ENCODE measurements at places on chromosomes 11 and 22.
A peak's percentile ranks its signal among the peaks of the same experiment; 100 is the strongest.

DNA sequence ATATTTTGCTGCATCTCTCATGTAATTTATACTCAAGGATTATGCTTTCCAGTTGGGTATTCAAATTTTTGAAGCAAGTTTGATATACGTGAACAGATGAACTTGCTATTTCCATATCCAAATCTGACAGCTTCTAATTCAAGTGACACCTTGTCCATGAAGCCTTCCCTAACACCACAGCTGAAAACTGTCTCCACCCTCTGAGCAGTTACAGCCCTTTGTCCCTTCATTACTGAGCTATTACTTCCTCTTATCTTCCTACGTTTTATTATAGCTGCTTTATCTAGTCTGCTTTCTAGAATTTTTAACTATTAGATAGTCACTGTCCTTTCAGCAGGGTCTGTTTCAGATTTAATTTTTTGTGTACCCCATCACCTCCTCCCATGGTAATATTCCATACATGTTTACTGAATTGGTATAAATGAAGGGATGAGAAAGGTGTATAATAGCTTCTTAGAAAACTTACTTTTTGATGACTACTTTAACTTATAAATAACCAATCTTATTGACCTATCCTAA is 13.3 kb upstream of the PRSS23 start:
- DNase-seq = no peak

GRCh38 chr11:60915248-60915914 is 1.4 kb downstream of the TMEM109 start:
- no peak for DNase-seq

- no peak for DNase-seq
Measured at GRCh38 chr11:17876827-17877226, 136.0 kb downstream of the SERGEF start.

DNA sequence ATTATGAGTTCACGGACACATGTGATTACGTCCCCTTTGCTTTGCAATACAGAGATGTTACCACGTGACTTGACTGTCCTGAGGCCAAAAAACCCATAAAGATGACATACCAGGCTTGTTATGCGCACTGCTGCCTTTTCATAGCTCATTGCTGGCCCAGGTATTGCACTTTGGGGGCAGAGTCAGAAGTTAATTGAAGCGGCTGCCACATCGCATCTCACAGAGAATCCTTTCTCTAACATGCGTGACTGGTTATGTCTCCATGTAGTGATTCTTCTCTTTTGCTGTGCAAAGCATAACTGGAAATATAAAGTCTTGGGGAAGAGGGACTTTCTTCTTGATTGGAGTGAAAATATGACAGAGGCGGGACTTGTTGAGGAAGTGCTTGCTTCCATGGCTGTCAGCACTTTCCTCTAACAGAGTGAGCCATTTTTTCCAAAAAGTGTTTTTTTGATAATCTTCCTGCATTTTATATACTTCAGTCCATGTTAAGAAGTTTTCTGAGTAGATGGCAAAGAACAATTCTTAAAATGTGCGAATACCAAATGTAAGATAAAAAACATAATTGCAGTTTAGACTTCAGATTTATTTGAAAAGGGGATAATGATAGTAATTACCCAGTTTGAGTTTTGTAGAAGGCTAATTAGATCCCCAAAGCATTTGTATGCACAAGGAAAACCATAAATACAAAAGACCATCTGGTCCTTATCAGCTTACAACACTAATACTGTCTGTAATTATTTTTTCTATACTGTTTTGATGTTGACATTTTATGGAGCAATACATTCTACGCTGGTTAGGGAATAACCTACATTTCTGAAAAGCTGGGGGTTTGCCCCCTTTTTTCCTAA is 324.6 kb upstream of the MTNR1B start:
- DNase-seq = peak; percentile 39

DNA sequence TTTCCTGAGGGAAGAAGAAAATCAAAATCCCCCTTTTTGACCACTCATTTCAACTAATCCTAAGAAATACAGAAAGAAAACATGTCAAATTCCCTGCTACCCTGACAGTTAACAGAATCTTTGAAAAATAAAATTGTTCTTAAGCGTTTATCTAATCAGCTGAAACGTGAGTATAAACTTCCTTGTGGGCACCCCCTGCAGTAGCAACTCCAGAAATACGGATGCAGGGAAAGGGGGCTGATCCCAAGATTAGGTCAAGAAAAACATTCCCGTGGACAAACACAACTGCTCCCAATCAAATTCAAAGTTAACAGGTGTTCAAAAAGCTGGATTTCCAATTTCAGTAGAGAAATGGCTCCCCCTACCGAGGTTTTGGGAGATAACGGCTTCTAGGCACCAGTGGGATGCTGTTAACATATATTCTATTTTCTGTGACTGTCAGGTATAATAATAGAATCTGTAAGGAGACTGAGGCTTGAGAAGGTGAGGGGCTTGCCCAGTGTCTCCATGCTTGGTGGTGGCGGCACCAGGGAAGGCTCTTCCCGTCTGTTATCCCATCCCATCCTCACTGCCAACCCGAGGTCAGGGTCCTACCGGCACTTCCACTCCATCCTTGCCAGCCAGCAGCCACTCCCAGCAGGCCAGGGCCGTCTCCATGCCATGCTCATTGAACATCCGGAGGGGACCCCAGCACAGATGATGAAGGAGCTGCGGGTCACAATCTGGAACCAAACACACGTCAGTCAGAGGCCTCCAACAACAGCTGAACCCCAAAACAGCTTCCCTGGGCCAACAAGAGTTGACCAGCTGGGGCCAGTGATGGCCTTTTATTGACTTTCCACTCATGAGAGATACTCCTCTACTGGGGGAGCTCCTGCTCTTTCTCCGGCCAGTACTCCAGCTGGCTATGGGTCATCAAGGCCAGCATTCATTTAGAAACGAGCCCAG is 32.0 kb upstream of the SERPIND1 start:
- no peak for DNase-seq

DNA sequence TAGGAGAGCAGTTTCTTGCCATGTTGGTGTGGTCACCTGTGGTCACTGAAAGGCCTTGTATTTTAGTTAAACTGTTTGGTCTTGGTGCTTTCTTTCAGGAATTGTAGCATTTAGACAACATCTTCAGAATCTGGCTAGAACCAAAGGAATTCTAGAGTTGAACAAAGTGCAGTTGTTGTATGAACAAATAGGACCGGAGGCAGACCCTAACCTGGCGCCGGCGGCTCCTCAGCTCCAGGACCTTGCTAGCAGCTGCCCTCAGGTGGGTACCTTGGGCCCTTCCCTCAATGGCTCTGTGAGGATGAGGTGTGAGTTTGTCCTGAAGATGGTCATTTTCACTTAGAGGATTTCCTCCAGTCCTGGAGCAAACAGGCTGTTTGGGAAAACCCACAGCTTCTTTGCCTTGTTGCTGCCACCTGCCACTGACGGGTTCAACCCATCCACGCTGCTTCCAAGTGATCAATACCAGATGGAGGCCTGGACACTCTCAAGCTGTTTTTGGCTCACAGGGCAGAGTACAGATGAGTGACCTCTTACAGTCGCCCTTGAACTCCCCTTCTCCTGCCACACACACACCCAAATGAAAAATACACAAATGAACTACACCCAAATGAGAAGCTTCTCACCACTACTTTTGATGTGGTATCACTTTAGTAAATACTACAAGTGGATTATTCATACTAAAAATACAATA is 45.2 kb downstream of the PPP2R1B start:
- DNase-seq = no peak

GRCh38 chr11:122714004-122714403 is 58.5 kb downstream of the UBASH3B start:
- no peak for DNase-seq

GRCh38 chr11:23974051-23974450 is 522.8 kb upstream of the LUZP2 start:
- no peak for DNase-seq

- no peak for DNase-seq
Measured at GRCh38 chr11:65655570-65656332, 7.0 kb downstream of the RELA start.

GRCh38 chr11:86101941-86102407 is 33.1 kb upstream of the PICALM start:
- no peak for DNase-seq

DNA sequence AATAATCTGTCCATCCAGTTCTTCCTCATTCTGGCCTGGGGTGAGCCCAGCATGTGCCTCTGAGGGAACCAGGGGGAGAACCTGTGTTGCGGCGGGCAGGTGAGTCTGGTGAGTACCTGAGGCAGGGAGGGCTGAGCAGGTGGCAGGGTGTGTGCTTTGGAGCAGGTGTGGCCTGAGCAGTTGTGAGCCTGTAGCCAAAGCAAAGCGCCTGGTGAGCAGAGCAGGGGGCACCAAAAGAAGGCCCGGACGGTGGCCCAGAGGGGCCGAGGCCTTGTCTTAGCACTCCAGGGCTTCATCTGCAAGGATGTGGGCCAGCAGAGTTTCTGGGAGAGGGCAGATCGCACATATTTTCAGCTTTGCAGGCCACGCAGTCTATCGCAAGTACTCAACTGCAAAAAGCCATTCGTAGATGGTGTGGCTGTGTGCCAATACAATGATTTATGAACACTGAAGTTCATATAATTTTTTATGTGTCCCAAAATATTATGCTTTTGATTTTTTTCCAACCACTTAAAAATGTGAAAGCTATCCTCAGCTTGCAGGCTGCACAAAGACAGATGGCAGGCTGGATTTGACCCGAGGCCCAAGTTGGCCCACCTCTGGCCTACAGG is 8.7 kb downstream of the GLB1L2 start:
- no peak for DNase-seq

- DNase-seq = no peak
Measured at GRCh38 chr11:103545551-103545950, 436.3 kb downstream of the DYNC2H1 start.

GRCh38 chr11:127925475-127925874 is 661.9 kb downstream of the ETS1 start:
- no peak for DNase-seq

GRCh38 chr22:46890819-46891218 is 128.4 kb downstream of the TBC1D22A start:
- no peak for DNase-seq

DNA sequence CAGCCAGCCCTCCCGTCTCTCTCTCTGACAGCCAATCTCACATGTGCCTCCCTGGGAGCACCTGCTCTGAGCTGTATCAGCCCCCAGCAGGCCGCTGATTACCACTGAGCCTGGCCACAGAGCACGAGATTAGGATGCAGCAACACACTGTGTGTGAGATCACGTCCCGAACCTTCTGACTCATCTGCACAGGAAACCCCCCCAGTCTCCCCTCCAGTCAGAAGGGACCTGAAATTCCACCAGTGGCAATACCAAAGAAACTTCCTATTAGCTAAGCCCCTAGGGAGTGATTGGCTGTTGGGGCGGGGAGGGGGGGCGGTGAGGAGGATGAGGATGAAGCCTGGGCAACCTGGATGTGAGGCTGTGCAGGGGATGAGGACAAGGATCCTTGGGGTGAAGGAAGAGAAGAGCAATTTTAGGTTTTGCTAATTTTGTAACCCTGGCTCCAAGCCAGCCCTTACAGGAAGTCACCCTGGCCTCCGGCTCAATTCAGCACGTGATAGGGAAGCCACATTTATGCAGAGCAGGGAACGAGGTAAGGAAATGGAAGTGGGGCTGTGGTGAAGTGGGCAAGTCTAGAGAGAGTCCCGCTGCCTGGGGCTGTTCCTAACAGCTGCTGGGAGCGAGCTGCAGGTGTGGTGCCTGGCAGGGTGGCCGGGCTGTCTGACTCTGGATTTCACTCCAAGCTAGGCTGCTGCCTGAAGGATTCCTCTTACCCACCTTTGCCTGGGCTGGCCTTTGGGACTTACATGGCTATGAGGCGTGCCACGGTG is 1.9 kb downstream of the SLC43A3 start:
- no peak for DNase-seq

- no peak for DNase-seq
Measured at GRCh38 chr11:20021212-20021611, 139.1 kb downstream of the DBX1 start.

DNA sequence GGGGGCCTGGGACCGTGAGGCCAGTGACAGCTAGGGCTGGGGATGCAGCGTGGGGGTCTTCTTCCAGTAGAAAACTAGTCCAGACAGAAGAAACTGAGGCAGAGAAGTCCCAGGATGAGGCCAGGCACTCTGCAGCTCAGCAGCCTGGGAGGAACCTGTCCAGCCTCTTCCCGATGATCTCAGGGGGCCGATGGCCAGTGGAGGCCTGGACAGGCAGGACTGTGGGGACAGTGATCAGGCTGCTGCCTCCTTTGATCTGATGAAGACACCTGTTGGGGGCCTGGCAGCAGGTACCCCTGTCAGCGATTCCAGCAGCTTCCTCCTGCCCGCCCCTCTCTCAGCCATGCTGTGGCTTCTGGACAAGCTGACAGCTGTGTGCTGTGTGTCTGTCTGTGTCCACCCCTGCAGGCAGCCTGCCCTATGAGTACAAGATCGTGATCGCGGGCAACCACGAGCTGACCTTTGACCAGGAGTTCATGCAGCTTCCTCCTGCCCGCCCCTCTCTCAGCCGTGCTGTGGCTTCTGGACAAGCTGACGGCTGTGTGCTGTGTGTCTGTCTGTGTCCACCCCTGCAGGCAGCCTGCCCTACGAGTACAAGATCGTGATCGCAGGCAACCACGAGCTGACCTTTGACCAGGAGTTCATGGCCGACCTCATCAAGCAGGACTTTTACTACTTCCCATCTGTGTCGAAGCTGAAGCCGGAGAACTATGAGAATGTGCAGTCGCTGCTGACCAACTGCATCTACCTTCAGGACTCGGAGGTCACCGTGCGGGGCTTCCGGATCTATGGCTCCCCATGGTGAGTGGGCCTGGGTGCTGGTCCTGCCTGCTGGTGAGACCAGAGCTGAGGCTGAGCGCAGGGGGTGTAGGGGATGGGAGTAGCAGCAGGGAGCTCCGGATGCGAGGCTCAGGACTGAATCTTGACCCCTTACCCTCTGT is 62.6 kb downstream of the MPPED1 start:
- no peak for DNase-seq

DNA sequence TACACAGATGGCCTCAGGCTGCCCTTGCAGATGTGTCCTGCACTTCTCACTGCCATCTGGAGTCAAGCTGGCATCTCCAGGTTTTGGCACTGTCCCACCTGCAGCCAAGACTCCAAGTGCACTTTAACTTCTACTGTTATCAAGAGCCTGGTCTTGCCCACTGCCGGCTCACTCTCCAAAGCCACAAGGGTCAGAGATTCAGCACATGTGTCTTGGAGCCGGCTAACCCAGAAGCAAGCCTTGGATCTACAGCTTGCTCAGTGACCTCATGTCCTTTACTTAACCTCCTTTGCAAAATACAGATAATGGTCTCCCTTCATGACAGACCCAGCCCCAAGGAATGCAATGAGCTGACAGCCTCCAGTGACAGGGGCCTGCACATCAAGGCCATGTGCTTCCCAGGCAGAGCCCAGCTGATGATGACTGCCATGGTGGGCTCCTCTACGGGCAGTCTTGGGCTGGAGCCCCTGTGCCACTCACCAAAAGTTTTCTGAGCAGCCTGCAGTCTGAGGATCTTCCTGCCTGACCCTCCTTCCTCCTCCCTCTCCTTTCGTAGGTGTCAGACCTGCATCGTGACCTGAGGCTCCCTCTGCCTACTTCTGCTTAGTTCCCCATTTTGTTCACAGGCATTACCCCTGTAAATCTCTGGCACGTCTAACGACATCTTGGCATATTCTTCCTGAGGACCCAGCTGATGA is 9.0 kb downstream of the TP53AIP1 start:
- DNase-seq = no peak

GRCh38 chr11:134536677-134537076 is 124.6 kb upstream of the B3GAT1 start:
- DNase-seq = no peak

Measured in NCI-H1436 treated with DMSO at 0.1 percent for 48 hours (cell line).